ENCODE measurements at places on chromosomes 6 and 20. TPM values are rescaled to one million over a fixed set of nuclear protein-coding genes. Genes with fewer than 3 reads are reported as not detected.
A peak's percentile ranks its signal among the peaks of the same experiment; 100 is the strongest.

DNA sequence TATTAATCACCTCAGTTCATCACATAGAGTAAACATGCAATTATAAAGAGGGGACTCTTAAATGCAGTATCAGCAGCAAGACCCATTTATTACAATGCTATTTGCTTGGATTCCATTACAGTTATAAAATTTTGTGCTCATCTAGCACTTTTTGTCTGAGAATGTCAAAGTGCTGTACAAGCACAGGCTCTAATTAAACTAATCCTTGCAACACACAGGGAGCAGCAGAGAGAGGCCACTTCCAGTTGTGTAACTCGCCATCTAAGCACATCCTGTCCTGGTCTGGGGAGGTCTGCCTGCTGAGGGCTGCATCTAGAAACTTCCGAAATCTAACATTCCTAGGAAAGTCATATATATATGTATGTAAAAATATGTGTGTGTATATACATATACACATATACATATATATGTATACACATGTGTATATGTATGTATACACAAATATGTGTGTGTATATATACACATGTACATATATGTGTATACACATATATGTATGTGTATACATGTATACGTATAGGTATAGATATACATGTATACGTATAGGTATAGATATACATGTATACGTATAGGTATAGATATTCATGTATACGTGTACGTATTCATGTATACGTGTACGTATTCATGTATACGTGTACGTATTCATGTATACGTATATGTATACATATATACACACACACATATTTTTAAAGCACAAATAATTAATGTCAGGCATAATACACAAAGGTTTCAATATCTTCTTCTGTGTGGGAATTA lies 136.4 kb upstream of the JARID2 start:
- DNase-seq, result no peak

GRCh38 chr6:113859349-113860180 lies 2.4 kb downstream of the MARCKS start:
- peak; percentile 44 for DNase-seq

PGC gene
- total RNA-seq, result 1.3 TPM

DNA sequence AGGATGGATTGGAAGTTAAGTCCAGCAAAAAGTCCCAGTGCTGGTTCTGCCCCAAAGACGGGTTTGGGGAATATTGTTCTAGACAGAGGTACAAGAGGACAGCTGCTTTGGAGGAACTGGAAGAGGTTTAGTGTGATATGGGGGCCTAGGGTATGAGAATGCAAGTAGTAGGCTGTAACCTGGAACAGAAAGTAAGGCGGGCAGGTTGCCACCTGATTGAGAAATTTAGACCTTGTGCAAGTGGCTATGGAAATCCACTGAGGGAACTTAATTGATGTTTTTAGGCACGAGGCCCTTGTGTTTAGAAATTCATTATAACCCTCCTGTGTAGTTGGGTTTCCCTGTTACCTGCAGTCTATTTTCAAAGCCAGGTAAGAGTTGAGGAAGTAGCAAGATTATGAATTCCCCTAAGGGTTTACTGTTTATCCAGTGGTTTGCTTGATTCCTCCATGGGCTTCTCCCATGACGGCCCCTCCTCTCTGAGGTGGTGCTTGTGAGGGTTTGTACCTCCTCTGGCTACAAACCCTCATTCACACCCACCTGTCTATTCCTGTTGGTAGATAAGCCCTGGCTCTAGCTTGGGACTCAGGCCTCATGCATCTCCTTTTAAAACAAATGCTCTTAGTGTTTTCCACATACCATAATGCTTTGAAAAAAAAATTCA lies 42.0 kb upstream of the BCAS1 start:
- no peak for DNase-seq

- no peak for DNase-seq
These were observed 49.3 kb downstream of the SPATA2 start for GRCh38 chr20:49866051-49866450.

SUMO4 gene
- total RNA-seq, result 6.3 TPM

DNA sequence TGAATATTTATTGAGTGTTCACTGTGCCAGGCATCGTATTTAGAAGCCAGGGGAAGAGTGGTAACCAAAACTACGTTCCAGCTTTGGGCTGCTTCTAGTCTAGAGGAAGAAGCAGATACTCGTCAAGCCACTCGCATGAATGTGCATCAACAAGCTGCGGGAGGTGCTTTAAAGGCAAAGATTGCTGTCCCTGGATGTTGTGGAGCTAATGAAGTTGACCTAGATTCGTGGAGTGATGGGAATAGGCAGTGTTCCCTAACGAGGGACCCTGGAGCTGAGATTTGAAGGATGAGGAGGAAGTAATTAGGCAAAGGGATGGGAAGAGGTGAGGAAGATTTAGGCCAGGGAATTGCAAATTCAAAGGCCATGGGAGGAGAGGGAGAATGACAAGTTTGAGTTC lies 118.9 kb downstream of the TMEM170B start:
- no peak for DNase-seq

GRCh38 chr6:31403283-31404060 lies at the start of gene MICA:
TSS of gene MICA (plus strand) at chr6:31403595. CDS start at chr6:31403633, 38 bp downstream.
- DNase-seq, result peak; percentile 95

All from testis (tissue), 5 donors.